ENCODE measurements at places on chromosomes 16 and 17.

DNA sequence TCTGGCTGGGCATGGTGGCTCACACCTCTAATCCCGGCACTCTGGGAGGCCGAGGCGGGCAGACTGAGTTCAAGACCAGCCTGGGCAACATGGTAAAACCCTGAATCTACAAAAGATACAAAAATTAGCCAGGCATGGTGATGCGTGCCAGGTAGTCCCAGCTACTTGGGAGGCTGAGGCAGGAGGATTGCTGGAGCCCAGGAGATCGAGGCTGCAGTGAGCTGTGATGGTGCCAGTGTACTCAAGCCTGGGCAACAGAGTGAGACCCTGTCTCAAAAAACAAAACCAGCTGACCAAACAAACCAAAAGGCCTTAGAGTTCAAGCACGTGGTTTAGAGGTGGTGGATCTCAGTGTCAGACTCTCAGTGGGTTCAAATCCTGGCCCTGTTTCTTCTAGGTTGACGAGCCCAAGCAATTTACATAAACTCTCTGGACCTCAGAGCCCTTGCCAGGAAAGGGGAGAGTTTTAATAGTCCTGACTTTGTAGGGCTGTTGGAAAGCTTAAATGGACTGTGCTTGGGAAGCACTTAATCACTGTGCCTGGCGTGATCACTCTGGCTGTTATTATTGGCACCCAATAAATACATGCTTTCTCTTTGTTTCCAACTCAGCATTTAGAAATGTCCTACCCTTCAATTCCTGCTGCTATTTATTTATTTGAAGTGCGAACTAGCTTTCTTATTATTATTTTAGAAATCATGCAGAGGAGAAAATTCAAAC, 44.7 kb downstream of the ABCC1 start:
- no peak for DNase-seq

DNA sequence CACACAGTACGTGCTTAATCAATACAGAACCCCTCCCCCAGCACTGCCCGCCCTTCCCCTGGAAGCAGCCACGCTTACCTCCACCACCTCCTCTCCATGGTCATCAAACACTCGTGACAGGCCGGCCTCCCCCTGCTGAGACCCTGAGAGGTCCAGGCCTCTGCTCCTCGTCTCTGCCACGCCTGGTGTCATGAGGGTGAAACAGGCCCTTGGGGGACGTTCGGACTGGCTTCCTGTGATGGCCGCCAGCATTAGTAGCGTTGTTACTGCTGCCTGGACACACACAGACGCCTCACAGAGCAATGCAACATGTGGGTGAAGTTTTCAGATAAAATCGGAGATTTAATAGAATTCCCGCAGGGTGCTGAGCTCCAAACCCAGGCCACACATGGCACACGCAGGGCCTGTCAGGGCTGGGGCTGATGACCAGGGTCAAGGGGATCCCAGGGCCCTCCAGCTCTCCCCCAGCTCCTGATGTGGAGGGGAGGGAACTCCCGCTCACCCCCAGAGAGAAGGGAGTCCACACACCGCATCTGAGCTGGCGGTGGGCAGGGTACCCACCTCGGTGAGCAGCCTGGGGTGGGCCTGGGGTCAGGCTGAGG, 15.9 kb upstream of the SLC38A10 start:
- DNase-seq: no peak

DNA sequence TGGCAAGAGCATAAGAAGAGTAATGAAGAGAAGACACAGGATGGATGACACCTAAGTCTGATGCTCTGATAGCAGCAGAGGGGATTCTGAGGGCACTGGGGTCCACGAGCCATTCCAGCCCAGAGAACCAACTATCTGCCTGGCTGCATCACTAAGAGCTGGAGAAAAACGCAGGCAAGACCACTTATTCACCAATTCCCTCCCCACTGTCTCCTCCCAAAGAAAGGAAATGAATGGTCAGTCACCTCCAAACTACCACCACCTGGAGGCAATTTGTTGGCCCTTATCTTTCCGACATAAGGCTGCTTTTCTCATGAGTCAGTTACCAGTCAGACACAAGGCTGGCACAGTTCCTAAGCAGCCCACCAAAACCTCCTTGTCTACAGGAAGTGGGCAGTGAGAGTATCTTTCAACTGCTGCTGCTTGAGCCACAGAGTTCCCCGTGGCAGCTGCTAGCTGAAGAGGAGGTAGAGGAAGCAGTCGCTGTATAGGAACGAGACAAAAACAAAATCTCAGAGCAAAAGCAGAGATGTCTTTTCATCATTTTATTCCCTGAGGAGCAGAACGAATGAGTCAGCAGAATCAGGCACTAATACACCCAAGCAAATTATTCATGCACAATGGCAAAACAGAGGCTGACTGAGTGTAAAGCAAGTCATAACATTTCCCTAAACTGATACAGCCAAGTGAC, 111.1 kb downstream of the SMG6 start:
- DNase-seq: no peak

- no peak for DNase-seq
These were observed 57.3 kb downstream of the SLC6A2 start for GRCh38 chr16:55713103-55713502.

- DNase-seq: peak; percentile 93
These were observed 1.0 kb downstream of the GGNBP2 start for GRCh38 chr17:36545465-36546417.

GRCh38 chr16:89322321-89323119, 105.0 kb downstream of the ZNF778 start:
- no peak for DNase-seq

DNA sequence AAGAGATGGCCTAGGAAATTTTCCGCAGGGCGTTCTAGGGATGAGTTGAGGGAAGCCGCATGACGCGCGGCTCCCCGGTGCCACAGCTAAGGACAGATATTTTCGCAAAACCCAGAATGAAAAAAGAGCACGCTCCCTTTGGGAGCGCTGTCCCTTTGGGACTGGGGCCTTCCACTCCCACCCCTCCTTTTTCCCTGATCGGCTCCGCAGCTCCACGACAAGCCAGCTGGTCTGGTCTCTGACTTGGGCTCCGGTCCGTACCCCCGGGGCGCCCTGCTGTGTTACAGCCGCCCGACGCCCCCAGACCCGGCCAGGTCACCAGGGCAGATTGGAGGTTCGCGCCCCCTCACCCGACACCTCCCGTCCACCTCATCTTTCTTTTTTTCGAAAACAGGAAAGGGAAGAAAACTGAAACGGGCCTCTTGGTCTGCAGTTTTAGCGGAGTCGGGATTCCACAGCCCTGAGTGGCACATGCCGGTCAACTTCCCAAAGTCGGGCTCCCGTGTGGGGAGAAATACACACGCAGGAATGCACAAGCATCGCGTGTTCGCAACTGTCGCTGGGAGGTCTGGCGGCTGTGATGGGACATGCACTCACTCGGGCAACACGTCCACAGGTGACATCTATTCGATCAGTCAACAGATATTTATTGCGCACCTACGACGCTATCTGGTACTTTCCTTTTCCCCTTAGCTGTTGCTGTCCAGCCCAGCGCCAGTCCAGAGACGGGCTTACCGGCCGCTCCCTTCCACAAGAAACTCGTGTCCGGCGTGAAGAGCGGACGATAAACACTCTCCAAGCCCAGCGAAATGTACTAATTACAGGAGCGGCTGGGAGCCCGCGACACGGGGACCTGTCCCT, 3.9 kb upstream of the SOX9 start:
- no peak for DNase-seq

GRCh38 chr17:76370261-76370993, 14.0 kb upstream of the SPHK1 start:
- DNase-seq: no peak

DNA sequence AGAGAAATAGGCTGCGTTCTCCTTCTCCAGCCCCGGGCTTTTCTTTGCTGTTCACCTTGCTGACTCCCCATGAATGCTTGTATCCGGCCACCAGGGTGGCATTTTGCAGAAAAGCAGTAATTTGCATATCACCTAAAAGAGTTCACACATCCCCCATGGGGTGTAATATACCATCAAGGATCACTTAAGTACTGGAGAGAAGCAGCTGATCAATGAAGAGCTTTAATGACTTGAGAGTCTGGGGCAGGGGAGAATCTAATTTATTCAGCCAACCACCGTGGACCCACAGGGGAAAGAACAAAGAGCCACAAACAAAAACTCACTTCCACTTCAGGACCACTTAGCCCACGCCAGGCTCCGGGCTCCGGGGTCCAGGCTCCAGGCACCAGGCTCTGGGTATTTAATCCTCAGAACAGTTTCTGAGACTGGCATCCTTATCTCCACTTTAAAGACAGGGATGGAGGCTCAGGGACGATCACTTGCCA, 33.9 kb upstream of the SEC14L1 start:
- no peak for DNase-seq

DNA sequence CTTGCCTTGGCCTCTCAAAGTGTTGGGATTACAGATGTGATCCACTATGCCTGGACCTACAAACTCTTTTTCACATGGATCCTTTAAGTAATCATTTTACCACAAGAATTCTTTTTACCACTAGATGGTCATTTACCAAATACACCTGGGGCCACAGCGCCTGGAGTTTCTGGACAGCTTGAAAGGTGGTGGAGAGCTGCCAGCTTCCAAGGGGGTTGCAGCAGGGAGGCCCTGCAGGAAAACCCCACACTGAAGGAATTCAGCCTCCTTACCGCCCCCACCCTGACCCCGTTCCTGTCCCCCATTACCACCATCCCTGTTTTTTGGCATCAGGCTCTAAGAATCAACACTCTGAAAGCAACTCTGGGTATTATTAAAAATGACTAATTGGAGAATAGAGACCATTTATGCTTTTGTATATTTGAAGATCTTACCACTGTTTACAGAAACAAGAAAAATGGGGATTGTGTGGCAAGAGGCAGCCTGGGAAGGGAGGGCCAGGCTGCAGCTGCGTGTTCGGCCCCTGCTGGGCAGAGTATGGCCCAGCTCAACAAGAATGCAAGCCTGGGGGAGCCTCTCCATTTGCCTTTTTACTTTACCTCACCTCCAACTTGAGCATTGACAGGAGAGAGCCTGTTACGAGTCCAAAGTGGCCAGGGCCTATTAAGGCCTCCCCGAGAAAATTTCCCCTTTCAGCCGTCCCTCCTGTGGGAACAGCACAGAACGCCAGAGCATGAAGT, 209.9 kb downstream of the ZFHX3 start:
- no peak for DNase-seq

DNA sequence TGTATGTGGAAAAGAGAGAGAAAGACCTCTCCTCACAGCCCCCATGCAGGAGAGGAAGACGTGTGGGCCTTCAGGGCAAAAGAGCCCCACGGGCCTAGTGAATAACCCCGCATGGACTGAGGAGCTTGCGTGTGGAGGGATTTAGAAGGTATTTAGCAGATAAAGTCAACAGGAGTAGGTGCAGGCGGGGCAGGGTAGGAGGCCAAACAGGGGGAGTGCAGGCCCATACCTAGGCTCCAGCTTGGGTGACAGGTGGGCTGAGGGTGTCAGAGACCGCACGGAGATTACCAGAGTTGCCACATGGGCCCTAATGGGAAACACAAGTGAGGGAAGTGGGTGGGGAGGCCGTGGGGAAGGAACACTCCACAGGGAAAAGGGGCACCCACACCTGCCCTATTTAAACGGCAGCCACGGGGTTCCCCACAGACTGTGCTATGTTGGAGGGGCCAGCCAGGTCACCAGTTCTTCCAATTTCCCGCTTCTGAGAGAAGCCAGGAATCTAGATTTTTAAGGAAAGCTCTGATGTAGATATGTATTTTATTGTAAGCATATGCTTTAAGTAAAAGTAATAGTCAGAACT, 8.2 kb upstream of the CNGB1 start:
- no peak for DNase-seq

DNA sequence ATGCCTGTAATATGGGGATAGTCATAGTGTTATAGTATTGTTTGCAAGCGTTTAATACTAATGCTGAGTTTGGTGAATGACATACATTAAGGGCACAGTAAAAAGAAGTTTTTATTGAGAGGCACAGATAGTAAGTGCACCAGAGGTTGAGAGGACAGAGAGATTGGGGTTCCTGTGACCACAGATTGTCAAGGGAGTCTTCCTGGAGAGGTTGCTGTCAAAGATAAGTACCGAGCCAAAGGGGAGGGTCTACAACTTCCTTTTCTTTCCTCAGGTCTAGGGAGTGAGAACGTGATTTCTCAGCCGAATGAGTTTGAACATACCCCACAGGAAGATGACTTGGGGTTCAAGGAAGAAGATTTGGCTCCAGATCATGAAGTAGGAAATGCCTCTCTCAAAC, 1.8 kb downstream of the ZNF48 start:
- no peak for DNase-seq

- DNase-seq: peak; percentile 53
These were observed 17.5 kb downstream of the NOS2 start for GRCh38 chr17:27782791-27783206.

- no peak for DNase-seq
These were observed 218.7 kb downstream of the GSG1L start for GRCh38 chr16:27844826-27845225.

GRCh38 chr17:74566132-74566753, 1.1 kb downstream of the CD300H start:
- DNase-seq: peak; percentile 56

- DNase-seq: no peak
These were observed 44.0 kb downstream of the ZNF276 start for GRCh38 chr16:89765292-89765830.

DNA sequence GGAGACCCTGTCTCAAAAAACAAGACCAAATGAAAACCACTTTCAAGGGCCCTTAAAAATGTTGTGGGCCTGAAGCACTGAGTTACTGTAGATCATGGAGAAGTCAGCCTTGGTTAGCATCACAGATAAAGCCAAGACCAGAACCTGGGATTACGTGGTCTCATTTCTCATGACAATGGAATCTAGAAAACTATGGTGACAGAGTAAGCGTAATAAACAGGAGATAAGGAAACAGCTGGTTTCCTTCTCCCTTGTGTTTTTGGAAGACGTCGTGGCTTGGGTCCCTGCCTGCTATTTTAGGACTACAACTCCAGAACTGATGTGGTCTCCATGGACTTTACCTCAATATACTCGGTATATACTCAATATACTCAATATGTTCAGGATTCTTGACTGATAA, 180.7 kb upstream of the ZFHX3 start:
- DNase-seq: no peak

- peak; percentile 45 for DNase-seq
These were observed 25.6 kb upstream of the MRPS23 start for GRCh38 chr17:57875290-57876022.

DNA sequence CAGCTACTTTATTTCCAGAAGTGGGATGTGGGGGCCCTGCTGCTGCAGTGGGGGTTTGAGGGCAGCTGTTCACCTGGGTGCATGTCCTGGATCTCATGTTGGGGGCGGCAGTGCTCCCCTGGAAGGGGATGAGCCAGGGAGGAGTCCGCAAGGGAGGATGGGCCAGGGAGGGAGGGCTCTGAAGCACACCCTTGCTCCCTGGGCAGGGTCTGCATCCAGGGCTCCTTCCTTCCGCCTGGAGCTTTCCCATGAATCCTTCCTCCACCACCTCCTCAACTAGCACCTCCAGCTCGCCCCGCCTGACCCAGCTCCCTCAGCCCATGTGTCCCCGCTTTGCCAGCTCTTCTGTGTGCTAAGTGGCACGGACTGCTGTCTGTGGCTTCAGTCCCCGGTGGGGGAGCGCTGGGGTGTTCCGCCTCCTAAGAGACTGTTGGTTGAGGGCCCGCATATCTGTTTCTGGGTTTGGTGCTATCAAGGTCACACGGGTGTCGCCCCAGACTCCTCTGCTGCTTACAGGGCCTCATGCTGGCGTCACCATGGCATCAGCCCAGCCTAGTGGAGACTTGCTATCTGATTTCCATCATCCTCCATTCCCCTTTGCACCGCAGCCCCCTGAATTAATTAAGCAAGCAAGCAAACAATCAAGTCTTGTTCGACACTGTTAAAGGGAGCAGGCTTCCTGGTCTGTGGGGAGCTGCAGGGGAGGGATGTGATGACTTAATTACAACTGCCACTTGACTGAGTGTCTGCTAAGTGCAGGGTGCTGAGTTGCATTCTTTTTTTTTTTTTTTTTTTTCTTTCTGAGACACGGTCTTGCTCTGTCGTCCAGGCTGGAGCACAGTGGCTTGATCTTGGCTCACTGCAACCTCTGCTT, 71.8 kb downstream of the PRKCA start:
- DNase-seq: no peak

- DNase-seq: no peak
These were observed 4.7 kb upstream of the RPL13 start for GRCh38 chr16:89555780-89556179.
